ENCODE measurements at places on chromosomes 6 and 20.
A peak's percentile ranks its signal among the peaks of the same experiment; 100 is the strongest.

DNA sequence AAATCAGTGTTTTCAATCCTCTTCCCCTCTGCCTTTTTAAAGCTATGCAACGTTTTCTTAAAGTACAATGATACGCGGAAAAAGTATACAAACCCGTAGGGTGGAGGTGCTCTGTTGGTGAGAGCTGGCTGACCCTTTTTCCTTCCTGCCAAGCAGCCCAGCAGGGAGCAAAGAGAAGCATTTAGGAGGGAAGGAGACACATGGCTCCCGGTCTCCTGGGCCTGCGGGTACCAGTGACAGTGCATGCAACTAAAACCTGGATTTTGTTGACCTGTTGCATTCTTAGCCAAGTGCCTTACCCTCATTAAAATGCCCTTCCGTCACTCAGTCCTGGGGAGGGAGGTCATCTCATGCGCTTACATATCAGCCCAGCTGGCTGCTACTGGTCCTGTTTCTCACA lies 87.2 kb downstream of the SLX4IP start:
- DNase-seq = no peak

GRCh38 chr6:163355426-163355991 lies 59.0 kb upstream of the QKI start:
- DNase-seq = peak; percentile 49

- no peak for DNase-seq
Observed at GRCh38 chr20:33688938-33689424, 2.8 kb upstream of the E2F1 start.

DNA sequence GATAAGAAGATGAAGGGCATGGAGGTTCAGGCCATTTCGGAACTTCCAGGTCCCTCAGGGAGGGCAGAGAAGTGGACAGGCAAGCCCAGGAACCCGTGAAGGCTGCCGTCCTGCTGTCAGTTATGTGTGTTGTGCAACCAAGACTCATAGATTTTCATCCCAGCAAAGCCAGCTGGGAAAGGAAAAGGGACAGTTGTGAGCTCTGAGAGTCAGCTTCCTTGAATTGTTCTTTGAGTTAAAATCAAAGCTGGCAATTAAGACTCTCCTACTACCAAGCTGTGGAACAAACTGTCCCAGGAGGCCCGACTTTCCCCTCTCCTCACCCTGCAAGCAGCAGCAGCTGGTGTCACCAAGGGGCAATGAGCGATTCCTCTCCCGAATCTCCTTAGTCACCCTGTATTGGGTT lies 46.3 kb upstream of the IYD start:
- DNase-seq = no peak

DNA sequence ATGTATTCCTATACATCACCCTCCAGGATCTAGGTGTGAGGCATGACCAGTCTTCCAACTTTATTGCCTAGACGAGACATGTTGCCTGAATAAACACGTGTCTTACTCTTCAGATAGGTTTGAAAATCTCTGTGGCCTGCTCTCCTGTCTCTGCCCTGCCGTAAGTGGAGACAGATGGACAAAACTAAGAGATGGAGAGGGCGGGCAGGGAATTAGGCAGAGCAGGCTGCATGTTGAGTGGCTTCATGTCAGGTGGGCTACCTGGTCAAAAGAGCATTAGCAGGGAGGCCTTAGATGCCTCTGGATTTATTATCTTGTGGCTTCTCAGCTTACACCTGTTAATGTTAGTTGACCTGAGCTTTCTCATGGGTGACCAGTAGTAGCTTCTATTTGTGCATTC lies 59.0 kb upstream of the TULP4 start:
- no peak for DNase-seq

DNA sequence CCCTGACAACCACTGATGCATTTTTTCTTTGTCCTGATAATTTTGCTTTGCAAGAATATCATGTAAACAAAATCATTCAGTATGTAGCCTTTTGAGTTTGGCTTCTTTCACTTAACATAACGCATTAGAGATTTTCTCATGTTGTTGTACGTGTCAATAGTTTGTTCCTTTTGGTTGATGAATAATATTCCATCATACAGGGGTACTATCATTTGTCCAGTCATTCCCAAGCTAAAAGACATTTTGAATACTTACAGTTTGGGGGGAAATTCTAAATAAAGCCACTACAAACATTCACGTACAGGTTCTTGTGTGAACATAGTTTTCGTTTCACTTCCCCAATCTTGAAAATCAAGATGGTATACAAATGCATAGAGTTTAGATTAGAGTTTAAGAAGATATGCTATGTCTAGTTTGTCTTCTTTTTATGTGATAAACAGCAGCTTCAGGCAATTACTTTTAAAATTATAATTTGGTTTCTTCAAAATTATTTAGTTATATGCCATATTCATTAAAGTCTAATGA lies 5.2 kb downstream of the HAO1 start:
- no peak for DNase-seq

GRCh38 chr6:166610069-166610468 lies 17.0 kb downstream of the RPS6KA2 start:
- DNase-seq = no peak

GRCh38 chr6:72321788-72322187 lies 300.1 kb upstream of the KCNQ5 start:
- no peak for DNase-seq

DNA sequence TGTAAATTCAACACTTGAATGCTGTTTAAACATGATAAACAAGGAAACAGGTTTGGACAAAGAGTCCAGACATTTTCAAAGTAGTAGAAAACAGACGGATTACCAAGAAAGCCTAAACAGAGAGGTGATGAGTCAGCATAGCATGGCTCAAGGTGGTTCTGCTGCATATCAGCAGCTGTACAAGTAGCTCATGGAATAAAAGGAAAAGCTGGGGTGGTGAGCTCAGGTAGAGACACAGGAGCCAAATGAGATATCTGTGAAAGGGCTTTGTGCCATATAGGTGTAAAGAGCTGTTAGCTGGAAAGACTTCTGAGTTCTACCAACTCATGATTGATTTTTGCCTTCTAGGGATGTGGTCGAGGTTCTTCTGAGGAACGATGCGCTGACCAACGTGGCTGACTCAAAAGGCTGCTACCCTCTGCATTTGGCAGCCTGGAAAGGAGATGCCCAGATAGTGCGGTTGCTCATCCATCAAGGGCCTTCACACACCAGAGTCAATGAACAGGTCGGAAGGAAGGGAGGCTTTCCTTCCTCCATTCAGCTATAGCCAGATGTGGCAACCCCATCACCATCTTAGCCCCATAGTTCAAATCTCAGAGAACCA lies 80.7 kb downstream of the ANKS1A start:
- no peak for DNase-seq

DNA sequence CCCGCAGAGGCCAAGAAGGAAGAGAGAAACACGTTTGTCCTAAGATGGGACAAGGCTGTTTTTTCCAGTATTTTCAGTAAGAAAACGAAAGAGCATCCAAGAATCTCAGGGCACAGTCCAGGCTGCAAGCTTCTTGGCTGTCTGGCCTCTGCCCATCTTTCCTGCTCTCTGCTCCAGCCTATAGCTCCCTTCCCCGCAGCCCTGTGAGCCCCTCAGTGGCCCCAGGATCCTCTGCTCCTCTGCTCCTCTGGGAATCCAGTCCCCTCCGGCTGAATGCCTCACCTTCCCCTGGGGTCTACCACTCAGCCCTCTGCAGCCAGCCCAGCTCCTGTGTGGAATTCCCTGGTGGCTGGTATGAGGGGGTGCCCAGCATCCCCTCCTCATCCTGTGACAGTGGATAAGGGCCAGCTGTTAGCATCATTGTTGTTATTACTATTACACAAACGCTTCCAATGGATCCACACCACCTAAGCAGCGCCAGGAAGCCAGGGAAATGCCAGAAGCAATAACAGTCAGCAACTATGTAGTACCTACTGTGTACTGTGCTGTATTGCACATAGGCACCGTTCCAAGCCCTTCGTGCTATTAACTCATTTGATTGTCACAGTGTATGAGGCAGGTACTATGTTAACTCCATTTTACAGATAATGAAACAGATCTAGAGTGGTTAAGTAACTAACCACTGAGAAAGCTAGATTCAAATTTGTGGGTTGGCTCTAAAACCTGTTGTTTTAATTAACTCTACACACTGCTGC lies 60.3 kb upstream of the PTPN1 start:
- DNase-seq = no peak

GRCh38 chr20:49405696-49406095 lies 76.8 kb downstream of the KCNB1 start:
- no peak for DNase-seq

DNA sequence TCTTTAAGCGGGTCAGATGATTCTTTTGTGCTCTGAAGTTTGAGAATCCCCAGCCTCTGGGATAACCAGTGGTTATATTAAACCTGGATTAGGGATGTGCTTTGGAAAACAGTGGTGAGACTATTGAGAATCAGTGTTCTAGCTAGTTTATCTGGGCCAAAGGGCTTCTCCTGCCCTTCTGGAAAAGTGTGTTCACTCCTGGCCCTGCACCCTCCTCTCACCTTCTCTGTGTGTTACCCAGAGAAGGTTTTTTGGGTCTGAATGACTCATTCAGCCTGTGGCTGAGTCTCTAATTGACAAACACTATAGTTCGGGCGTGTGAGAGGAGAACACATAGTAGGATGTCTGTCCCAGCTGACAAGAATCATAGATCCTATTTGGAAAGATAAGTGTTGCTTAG lies 66.7 kb downstream of the LRRC1 start:
- no peak for DNase-seq

GRCh38 chr6:65700561-65700960 lies 6.5 kb downstream of the EYS start:
- no peak for DNase-seq

DNA sequence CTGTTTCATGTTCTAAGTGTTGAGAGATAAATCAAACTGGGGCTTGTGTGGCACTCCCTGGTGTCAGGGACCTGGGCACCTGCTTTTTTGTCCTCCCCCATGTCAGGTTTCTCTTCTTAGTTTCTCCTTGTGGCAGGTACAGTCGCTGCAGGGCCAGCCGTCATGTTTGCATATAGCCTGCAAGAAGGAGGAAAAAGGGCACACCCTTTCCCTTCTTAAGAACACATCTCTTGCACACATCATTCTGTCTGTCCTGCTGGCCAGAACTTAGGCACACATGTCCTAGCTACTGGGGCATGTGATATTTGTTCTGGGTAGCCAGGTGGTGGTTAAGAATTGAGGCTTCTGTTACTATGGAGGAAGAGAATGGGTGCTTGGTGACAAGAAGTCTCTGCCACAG lies 27.9 kb downstream of the CDC5L start:
- DNase-seq = no peak

GRCh38 chr20:21622097-21622857 lies 83.2 kb upstream of the PAX1 start:
- no peak for DNase-seq

DNA sequence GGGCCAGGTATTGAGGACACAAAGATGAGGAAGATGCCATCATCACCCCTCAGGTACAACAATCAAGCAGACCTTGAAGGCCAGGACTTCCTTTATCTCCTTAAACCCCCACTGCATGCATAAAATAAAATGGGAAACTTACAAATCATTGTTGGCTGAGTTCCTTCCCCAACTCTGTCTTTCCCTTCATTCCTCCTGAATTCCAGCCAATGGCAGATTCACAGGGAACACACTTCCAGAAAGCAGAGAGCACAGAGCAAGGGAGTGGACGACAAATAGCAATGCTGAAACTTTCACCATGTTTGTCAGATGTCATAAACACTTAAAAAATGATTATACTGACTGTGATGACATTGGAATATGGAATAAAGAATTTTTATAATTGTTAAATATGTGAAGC lies 37.3 kb upstream of the NXT1 start:
- no peak for DNase-seq

- DNase-seq = no peak
Observed at GRCh38 chr6:51477711-51478311, 609.6 kb downstream of the PKHD1 start.

DNA sequence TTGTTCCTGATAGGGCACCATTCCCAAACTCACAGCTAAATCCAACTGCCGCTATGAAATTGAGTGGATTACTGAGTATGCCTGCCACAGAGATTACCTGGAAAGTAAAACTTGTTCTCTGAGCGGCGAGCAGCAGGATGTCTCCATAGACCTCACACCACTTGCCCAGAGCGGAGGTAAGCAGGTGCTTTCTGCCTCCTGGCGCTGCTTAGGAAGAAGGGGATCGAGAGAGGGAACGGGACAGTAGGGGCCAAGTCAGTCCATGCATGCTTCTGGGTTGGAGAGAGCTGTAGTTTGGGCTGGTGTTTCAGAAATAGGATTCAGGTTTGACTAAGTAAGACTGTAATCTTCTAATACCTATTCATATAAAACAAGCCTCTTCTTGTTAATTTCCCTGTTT lies 63.7 kb downstream of the IGF2R start:
- DNase-seq = no peak

- no peak for DNase-seq
Observed at GRCh38 chr20:56423211-56423610, 11.2 kb downstream of the CASS4 start.

GRCh38 chr6:5085648-5086293 lies 630 bp downstream of the PPP1R3G start:
- peak; percentile 11 for DNase-seq

DNA sequence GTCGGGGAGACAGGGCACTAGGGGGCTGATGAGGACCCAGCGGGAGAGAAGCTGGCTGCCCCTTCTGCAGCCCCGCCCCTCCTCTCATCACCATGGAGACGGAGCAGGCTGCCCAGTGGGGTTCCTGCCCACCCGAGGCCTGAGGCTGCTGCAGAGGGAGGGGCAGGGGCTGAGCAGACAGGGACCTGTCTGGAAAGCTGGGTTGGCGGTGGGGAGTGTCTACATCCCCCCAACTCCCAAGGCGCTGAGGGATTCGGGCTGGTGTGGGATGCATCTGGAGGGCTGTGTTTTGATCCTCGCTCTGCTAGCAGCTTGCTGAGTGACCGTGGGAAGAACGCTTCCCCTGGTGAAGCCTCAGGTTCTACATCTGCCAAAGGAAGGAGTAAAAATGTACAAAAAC lies 1.2 kb upstream of the BPI start:
- DNase-seq = no peak

GRCh38 chr6:128655978-128656498 lies 135.6 kb upstream of the PTPRK start:
- no peak for DNase-seq
